ENCODE measurements at places on chromosomes 5 and 9. TPM values are rescaled to one million over a fixed set of nuclear protein-coding genes. Genes with fewer than 3 reads are reported as not detected.

The PRDM9 gene
- total RNA-seq: not detected

The OR1K1 gene
- total RNA-seq: not detected

The SPATA31D4 gene
- total RNA-seq: not detected

The GPR21 gene
- total RNA-seq: not detected

The SLC6A18 gene
- not detected for total RNA-seq

The ENHO gene
- 1.3 TPM for total RNA-seq

The CCL27 gene
- not detected for total RNA-seq

The ZNF883 gene
- total RNA-seq: 0.74 TPM
